Effector memory CD4-positive, alpha-beta T cell (primary cell): ENCODE measurements at places on chromosomes 7 and 10.

GRCh38 chr10:75718991-75719390, 287.6 kb downstream of the LRMDA start:
- no peak for DNase-seq

DNA sequence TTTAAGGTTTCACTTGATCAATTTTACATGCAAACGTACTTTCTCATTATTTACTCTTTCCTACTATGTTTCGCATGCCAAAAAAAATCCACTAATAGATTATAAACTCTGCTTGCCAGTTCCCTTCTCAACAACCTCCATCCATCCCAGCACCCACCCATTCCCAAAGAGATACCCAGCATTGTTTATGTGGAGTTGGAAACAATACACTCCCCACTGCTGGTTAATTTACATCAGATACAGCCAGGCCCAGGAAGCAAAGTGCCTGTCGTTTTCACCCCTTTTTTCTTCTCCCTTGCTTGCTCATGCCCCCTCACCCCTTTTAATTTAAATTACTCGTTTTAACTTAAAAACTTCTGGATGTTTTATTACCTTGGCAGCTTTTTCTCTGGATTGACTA, 59.9 kb downstream of the HIBADH start:
- no peak for DNase-seq

DNA sequence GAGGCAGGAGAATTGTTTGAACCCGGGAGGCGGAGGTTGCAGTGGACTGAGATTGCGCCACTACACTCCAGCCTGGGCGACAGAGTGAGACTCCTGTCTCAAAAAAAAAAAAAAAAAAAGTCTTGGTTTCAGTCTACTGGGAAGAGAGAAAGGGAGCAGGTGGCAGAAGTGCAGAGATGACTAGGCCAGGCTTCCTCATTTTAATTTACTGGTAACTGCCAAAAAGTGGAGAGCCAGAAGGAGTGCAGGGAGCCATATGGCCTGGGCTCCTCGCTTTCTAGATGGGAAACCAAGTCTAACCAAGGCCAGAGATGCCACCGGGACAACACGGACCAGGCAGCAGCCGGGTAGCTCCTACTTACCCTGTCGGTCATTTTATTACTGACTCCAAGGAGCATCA, 12.2 kb downstream of the SEPHS1 start:
- DNase-seq: no peak

- no peak for DNase-seq
These were observed 34.1 kb downstream of the DNAJB9 start for GRCh38 chr7:108603656-108604306.

DNA sequence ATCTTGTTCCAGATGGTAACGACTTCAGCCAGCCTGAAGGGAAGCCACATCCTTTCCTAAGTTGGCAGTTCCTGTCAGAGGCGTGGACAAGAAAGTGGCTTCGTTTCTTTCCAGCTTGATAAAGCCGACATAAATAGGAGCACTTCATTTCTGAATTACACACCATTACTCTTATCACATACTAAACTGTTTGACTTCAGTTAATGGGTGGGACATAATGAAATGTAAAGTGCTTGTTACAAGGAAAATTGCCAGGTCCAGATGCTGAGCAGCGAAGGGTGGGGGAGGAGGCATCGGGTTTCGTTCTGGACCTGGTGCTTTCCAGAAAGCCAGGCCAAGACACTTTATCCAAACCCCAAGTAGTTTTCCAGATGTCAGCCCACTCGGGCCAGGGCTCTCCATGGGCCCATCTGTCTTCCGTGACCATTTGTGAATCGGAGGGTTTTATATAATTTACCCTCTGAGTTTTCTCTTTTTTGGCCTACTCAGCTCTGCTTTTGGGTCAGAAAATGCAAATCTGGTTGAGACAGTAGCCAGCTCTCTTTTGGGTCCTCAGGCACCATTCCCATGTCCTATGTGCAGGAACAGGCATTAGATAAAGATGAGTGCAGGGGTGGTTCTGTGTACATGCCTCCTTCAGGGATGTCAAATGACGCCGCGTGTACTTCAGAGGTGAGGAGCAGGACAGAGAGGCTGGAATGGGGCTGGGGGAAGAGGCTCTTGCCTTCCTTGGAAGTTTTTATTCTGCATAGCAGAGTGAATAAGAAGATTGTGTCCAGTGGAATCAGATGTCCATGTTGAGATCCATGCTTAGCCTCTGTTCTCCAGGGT, 90.2 kb downstream of the TACC2 start:
- no peak for DNase-seq

DNA sequence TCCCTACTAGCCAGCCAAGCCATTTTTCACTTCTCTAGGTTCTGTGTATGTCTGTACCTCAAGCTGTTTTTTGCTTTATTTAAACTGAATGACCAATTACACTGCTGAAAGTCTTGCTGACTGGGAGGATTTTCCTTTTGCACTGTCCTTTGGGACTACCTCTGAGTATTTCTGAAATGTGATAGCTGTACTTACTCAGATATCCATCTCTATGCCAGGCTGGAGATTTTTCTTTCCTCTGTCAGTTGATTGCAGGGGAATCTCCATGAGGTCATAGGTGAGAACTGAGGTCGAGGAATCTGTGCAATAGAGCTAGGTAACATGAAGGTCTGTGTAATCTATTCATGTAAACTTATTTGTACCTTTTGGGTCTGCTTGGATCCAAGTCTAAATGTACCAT, 38.9 kb upstream of the ANKRD1 start:
- DNase-seq: no peak

DNA sequence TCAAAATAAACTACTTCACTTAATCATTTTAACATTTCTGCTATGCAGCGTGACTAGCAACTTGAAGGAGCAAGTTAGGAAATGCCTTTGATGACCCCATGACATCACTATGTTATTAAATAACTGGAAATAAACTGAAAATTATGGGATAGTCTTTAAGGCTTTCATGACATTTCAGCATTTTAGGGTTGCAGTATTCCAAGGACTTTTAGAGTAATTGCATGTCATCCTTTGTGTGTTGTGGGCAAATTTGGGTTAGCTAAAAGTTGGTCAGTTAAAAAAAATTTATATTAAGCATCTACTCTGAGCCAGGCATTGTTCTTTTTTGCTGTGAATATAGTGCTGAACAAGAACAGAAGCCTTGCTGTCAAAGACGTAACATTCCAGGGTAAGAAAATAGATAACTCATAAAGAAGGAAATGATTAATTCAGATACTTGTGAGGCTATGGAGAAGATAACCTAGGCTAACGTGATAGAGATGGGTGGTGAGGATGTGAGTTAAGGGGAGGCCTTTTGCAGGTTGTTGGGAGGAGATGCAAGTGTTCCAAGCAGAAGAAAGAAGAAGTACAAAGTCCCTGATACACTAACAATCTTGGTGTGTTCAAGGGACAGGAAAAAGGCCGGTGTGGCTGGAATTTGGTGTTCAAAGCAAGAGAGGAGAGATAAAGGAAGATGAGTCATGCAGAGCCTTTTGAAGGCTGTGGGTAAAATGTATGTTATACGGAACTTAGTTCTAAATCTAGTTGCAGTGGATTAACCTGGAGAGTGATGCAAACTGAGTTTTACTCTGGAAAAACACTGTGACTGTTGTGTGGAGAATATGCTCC, 610.2 kb downstream of the AUTS2 start:
- DNase-seq: no peak

DNA sequence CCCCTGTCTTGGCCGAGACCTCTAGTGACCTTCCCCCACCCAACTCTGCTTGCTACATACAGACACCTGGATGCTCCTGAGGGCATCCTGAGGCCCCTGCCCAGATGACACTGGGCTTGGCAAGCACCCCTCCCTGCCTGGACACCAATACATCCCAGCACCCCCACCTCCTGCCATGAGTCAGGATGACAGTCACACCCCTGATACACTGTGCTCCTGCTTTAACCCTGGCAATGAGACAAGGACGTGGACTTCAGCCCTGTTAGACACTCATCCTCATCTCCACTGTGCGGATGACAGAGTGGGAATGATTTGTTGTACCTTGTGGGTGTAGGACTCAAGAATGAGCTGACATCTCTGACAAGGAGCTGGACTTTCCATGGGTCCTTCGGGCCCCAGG, 186.3 kb upstream of the ADCY1 start:
- no peak for DNase-seq

DNA sequence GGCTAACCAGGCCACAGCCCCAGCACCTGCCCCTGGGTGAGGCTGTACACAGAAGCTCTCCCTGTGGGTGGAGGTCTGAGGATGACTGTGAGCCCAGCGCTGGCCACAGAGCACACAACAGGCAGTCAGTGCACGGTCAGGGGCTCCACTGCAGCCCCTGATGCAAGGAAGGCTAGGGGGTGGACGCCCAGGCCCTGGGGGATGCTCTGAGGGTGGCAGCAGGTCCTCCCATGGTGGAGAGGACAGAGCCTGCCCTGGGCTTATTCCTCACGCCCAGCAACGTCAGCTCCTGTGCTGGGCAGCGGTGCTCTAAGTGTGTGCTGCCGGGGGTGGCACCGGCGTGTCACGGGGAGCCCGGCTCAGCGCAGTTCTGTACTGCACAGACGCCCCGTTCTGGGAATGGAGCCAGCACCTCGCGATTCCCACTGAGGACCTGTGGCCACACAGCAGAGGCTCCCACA, 223.2 kb downstream of the MAD1L1 start:
- no peak for DNase-seq

DNA sequence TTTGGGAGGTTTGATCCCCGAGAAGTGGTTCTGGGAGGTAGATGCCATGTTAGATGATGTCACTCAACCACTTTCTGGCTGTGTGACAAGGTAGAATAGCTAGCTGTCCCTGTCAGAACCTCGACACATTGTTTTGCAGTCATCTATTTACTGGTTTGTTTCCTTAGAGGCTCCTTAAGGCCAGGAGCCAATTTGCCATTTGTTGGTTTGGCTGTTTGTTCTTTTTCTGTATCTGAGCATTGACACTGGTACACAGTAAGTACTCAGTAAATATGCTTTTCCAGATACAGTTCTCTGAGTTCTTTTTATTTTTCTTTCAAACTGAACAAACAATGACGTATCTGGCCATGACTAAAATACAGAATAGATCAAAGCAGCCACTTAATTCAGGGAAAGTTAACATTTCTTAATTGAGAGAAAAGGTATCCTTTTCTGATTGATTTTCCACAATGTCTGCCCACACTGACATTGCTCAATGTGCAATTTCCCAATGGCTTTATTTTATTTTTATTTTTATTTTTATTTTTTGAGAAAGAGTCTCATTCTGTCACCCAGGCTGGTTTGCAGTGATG, 121.6 kb downstream of the SPAG6 start:
- no peak for DNase-seq

- DNase-seq: no peak
These were observed 5.9 kb downstream of the AKAP9 start for GRCh38 chr7:91946549-91946948.

DNA sequence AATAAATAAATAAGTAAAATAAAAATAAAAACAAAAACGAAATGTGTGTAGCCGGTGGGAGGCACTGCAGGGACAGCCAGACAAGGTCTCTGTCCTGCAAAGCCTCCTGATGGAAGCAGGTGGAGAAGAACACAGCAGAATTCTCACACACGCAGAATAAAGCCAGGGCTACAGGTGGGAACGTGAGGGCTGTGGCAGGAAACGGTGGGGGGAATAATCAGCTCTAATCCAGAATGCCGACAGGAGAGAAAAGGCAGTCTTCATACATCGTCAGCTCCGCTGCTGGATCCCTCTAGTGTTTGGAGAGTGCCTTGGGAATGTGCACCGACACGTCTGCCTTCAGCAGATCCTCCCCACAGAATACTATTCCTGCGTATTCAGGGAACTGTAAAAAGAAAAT, 6.8 kb upstream of the SNX8 start:
- DNase-seq: no peak

- DNase-seq: peak; percentile 11
These were observed 500 bp downstream of the CUL1 start for GRCh38 chr7:148699024-148699781.

DNA sequence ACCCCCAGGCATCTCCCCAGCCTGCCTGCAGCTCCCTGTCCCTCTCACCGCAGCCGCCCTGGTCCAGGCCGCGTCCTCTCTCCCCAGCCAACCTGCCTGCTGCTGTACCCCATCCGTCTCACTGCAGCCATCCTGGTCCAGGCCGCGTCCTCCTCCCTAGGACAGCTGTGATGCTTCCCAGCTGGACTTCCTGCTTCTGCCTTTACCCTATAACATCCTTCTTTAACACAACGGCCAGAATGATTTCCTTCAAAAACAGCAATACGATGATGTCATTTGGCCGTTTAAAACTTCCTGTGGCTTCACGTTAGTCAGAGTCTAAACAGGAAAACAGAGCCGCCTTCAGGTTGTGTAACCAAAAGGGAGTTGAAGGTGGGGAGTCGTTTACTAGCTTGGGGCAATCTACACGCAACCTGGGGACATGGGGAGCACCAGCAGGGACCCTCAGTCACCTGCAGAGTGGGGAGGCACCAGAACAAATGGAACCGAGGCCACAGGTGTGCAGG, 32.2 kb upstream of the ZFAND2A start:
- DNase-seq: no peak

DNA sequence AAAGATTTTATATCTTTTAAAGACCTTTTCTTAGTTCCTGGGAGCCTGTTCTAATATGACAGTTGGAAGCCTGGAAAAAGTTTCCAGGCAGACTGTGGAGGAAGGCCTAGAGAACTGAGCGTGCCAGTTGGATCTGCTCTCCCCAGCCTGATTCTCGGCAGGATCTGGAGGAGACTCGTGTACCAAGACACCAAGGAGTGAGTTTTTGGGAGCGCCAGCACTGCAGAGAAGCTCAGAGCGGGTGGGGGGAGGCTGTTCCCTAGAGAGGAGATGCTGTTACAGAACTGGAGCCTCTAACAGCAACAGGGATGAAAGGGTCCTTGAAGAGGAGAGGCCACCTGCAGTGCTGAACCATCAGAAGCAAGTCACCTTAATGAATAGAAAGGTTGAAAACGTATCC, 52.9 kb downstream of the LYZL2 start:
- no peak for DNase-seq

DNA sequence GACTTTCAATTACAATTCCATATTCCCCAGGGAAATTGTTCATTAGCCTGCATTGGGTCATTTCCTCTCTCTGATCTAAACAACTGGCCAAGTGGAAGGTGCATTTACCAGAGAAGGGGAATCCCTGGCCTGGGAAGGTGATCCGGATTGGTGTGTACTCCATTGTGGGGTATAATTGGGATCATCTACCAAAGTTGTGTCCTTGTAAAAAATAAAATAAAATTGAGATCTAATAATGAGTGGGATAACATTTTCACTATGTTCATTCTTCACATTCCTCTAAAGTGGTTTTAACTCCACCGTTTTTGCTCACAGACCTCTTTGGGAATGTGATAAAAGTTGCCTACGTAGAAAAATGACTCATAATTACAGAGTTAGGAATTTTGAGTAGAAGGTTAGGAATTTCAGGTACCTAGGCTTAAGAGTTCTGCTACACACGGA, 22.8 kb downstream of the ARL5B start:
- DNase-seq: no peak

GRCh38 chr7:47720141-47720906, 138.4 kb upstream of the TNS3 start:
- no peak for DNase-seq

GRCh38 chr10:107717046-107717445, 552.5 kb upstream of the SORCS1 start:
- DNase-seq: no peak

- DNase-seq: no peak
These were observed 405.7 kb upstream of the RNF32 start for GRCh38 chr7:156234666-156235494.
